ENCODE measurements at places on chromosomes 13 and 19.
A peak's percentile ranks its signal among the peaks of the same experiment; 100 is the strongest.

DNA sequence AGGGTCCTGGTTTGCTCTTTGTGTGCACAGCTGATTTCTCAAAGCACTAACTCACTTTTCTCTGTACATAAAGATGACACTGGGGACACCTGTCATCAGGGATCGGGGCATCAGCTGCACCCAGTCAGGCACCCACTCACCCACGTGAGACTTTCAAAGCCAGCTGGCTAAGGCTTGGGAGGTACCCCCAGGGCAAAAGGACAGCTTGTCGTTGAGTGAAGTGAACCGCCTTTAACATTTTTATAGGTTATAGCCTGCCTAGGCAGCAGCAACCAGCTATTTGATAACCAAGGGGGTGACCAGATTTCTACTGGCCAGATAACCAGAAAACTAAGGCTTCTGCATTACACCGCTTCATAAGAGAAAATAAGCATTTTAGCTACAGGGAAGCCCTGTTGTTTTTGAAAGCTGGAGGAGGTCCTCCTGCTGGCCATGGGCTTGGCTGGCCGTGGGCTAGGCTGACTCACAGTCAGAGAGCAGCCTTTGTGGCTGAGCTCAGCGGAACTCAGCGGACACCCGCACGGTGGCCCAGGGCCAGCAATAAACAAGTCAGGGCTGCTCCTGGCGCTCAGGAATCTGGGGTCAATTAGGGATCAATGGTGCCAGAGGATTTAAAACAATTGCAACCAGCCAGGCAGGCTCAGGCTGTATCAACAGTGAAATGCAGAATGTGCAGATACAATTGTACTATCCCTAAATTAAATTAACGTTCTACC lies 57.1 kb downstream of the ALOX5AP start:
- no peak for DNase-seq

- peak; percentile 75 for DNase-seq
Measured at GRCh38 chr13:110575322-110576069, 14.0 kb upstream of the RAB20 start.

DNA sequence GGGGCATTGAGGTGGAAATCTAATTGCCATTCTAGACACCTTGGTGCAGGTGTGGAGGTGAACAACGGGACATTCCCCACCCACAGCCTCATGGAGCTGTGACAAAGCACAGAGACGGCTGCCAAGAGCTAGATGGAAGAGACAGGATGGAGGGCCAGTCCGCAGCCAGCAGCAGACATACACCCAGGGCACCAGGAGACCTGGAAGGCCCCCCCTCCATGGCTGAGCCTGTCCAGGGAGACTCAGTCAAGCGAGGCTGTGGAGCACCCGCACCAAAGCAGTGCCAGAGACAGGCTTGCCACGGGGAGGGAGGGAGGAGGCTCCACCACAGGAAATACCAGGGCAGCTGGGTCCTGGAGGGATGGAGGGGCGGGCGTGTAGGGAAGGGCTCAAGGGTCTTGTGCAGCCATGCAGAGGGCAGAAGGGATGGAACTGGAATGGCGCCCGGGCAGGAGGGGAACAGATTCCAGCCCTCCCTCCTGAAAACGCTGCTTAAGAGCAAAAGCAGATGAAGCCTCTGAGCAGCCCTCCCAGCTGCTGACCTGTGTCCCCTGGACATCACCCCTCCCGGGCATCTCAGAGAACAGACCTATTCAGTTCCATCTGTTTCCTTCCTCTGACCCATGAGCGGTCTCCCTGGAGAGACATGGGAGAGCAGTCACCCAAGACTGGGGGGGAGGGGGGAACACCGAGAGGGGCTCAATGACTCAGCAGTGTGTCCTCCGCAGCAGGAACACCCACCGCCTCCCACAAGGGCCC lies 14.4 kb downstream of the EPS15L1 start:
- DNase-seq = peak; percentile 28

DNA sequence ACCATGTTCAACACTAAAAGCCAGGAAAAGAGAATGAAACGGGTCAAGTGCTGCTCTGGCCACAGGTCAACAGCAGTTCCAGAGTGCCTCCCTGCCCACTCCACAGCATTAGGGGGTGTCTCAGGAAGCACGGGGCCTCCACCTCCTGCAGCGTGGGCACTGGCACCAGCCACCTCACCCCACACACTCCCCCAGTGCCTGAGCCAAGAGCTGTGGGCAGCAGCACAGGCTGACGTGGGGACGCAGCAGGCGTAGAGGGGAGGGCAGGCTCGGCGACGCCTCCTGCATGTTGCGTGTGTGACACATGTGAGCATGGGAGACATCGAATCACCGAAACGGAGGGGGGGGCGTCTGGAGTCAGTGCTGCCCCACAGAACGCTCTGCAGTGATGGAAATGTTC lies 21.4 kb upstream of the TMEM160 start:
- no peak for DNase-seq

DNA sequence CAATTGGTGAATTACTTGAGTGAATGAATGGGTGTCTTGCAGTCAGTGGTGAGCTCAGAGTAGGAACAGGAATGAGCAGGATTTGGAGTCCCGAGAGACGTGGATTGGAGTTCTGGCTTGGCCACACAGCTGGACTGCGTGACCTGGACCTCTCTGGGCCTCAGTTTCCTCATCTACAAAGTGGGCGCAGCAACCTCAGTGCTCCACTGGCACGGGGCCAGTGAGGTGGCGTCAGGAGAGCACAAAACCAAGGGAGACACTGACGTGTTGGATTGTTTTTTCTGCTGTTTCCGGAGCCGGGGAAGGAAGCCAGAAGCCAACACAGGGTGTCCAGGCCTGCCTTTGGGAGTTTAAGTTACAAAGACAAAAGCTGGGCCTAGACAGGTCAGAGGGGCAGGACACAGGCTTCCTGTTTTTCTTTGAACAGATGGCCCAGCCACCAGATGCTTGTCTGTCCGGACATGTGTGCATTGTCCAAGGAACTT lies 6.5 kb upstream of the DOCK6 start:
- no peak for DNase-seq

DNA sequence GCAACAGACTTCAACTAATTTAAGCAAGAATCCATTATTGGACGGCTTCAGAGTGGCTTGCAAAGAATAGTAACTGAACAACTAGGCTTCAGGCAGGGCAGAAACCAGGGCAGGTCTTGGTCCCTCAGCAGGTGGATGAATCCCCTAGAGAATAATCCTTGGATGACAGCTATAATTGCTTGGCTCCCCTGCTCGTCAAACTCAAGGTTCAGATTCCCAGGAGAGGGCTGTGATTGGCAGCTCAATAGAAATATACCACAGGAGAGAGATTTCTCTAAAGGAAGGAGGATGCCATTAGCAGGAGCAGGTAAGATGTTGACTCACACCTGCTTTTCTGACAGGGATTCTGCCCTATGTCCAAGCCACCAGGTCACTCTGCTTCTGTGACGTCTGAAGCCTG lies 89.6 kb upstream of the PCDH8 start:
- DNase-seq = no peak

DNA sequence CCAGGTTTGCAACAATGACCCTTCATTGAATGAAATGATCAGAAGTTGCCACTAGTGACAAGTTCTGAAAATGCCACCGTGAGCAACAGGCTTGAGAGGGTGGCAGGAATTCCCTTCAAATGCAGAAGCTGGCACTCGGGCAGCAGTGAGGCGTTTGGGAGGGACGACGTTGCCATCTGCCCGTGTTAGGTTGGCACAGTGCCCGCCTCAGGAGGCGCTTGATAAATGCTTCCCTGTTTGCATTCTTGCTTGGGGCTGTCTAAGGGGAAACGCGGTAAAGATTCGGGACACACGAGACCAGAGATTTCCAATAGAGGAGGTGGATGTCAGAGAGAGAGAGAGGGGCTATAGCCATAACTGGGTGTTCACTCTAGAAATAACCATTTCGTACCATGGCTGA lies 101.9 kb downstream of the TEX29 start:
- no peak for DNase-seq

DNA sequence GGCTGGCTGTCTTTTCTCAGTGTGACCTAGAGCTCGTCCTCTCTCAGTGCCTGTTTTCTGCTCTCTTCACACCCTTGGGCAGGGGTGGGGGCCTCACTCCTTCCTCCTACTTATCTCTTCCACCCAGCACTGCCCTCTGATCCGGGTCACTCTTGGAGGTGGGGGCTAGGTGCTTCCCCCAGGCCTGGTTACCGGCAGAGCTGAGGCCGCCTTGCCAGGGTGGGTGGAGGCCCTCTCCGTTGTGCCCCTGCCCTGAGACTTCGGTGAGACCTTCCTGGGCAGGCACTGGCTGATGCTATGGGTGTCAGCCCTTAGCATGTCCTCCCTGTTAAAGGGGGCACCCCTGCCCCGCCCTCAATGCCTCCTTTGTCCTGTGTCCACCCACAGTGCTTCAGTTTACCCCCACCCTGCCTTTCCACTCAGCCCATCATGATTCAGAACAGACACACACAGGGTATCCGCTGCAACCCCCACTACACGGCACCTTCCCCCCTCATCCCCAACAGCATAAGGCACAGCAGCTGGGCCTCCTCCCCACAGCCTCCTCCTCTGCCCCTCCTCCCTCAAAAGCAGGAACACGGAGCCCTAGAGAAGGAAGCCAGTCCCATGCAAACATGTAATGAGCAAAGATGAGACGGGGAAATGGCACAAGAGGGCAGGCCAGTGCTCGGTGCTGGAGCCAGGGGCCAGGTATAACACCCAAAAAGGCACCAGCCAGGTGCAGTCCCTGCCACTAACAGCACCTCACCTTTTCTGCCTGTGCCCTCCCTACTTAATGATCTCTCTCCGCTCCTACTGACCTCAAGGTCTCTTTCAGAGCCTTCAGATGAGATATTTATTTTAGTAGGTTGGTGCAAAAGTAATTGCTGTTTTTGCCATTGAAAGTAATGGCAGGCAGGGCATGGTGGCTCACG lies 9.8 kb downstream of the ZGLP1 start:
- DNase-seq = no peak

DNA sequence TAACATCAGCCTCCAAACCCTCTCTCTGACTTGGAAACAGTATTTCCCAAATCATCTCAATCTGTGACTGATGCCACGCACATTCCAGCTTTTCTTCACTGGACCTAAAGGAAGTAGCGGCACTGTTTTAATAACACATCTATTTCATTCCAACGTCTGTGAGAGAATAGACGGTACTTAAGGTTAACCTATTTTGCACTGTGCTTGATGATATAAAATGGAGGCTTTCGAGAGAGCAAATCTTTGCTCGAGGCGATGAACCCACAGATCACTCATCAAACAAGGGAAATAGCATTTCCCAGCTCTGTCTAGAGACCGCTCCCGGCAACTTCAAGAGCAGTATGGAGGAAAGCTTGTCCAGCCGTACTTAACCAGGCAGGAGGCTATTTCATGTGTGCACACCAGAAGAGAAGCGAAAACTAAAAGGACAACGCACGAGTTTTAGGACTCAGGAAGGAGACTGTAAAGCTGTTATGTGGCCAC lies 2.9 kb downstream of the UBL3 start:
- no peak for DNase-seq
